ENCODE measurements at places on chromosomes 3 and 15. TPM values are rescaled to one million over a fixed set of nuclear protein-coding genes. Genes with fewer than 3 reads are reported as not detected.

The TUBGCP5 gene
- total RNA-seq: 16.6 TPM

GRCh38 chr3:85785766-85786165, 827.0 kb downstream of the CADM2 start:
- no peak for DNase-seq

DNA sequence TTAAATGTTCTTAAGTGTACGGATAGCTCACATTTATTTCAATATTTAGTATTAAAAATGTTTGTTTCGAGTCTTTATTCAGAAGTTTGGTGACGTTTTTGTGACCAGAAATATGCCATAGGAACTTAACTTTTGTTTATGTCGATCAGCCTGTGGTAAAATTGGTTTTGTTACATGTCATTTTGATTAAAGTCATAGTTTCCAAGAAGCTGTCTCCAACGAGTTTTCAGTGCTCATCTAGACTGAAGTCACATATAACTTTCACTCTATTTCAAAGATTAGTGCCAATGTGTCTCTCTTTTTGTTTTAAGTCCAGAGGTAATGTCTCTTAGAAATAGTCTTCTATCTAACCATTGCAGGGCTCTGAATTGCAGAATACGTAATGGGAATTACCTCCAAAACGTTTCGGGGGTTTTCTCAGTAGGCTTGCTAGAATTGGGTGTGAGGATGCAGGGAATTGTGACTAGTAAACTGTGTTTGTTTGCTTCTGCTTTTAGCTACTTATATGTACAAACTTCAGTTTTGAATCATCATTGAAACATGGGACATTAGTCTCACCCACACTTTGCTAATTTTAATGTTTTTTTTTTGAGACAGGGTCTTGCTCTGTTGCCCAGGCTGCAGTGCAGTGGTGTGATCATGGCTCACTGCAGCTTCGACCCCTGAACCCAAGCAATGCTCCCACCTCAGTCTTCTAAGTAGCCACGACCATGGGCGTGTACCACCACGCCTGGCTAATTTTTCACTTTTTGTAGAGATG, 3.0 kb downstream of the BUB1B start:
- DNase-seq: no peak

DNA sequence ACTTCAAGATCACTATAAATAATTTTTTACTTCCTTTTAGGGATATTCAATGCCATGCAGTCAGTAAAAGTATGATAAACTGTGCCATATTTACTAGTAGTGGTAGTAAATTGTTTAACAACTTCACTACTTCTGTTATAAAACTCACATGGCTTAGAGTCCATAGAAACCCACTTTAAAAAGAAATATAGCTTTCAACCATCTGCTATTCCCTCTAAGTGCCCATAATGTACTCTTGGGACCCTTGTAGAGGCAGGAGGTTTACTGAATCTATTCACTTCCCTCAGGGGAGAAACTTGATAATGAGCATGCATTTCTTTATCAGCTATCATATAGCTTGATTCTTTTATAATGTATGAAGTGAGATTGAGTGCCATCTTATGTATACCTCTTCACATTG, 1448.4 kb upstream of the ALCAM start:
- DNase-seq: no peak

GRCh38 chr3:75242012-75242735, 422.0 kb upstream of the FRG2C start:
- no peak for DNase-seq

- DNase-seq: no peak
Observed at GRCh38 chr3:114026331-114026730, 30.0 kb downstream of the CCDC191 start.

The TMEM40 gene
- not detected for total RNA-seq
